ENCODE measurements at places on chromosomes 1 and 21. TPM values are rescaled to one million over a fixed set of nuclear protein-coding genes. Genes with fewer than 3 reads are reported as not detected.

The SPRR4 gene
- total RNA-seq, result 8.4 TPM

The SLC30A1 gene
- 29.4 TPM for total RNA-seq

The FYB2 gene
- total RNA-seq, result 2.0 TPM

The PTGS2 gene
- 1.0 TPM for total RNA-seq

The CCDC185 gene
- 17.2 TPM for total RNA-seq

The TTLL7 gene
- total RNA-seq, result 28.6 TPM

The SPRR3 gene
- not detected for total RNA-seq

DNA sequence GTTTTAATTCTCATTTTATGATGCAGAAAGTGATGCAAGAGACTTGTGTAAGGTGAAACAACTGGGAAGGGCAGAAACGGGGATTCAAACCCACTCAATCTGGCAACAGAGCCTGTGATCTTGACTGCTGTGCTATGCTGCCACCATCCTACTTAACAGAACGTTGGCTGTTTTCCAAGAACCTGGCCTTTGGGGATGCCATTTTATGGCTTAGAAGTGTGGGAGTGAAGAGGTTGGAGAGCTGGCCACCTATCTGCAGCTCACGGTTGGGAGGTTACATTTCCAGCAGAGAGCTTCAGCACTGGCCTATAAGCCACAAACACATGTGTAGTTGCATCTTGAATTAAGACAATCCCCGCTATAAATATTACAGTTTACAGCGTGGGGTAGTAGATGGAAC lies 235.3 kb downstream of the PRDM2 start:
- no peak for DNase-seq

- no peak for DNase-seq
These were observed 47.4 kb downstream of the GFI1 start for GRCh38 chr1:92439291-92439690.

DNA sequence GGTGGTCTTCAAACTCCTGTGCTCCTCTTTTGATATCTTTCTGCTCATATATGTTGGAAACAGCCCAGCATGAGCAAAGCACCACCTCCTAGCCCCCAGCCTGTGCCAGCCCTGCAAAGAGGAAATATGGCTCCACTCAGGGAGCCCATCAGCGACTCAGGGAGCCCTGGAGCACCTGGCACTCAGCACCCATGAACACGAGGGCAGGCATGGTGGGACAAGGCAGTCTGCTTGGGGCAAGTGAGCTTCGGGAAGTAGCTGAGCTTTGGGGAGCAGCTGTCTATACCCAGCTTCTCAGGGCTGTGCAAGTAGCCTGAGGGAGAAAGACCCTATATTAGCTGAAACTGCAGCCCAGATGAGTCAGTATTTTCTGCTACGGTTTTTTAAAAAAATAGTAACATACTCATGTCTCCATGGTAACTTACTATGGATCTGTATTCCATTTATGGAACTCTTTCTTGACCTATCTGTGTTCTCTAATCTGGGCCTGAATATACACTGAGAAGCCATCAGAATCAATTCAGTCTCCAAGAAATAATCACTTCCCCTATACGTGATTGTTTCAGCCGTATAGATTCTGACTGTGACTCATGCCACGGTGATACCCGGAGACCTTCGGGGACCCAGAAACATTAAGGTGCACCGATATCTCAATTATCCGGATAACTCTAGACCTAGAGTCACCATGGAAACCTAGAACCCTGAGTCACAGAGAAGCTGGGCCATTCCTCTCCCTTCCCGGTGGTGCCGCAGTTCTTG lies 1.5 kb upstream of the ETS2 start:
- DNase-seq, result no peak

DNA sequence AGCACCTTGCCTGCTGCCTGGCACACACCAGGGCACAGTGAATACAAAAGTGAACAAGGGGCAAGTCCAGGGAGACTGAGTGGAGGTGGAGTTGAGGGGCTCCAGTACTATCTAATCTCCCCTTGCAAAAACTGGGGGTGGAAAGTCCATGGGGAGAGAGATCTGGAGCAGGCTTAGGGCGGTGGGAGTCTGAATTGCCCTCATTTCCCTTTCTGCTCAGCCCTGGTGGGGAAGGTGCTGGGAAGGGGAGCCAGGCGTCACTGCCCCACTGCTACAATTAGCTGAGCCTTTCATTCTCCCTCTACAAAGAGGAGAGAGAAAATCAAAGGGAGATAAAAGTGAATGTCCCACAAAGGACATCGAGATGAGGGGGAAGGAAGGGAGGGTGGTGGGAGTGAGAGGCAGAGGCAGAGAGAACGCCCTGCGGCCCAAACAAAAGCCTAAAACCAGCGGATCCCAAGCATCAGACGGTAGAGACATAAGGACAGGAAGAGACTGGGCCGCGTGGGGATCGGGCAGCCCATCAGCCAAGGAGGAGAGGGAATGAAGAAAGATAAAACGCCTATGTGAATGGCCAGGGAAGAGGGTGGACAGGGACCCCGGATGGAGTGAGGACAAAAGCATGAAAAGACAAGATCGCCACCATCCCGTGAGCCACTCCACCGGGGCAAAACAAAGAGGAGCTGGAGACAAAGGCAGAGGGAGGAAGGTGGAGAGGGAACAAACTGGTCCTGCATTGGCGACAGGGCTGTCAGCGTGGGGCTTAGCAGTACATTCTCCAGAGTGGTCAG lies 46.8 kb upstream of the SOX13 start:
- no peak for DNase-seq

- DNase-seq, result no peak
These were observed 161.5 kb downstream of the CENPF start for GRCh38 chr1:214764502-214764901.

- DNase-seq, result peak; percentile 50
These were observed 639.7 kb downstream of the LMO4 start for GRCh38 chr1:87968197-87968955.

- DNase-seq, result no peak
These were observed 22.0 kb downstream of the LDLRAD2 start for GRCh38 chr1:21834094-21834493.

All from testis (tissue), 5 donors.